ENCODE measurements at places on chromosomes 3 and 15.

DNA sequence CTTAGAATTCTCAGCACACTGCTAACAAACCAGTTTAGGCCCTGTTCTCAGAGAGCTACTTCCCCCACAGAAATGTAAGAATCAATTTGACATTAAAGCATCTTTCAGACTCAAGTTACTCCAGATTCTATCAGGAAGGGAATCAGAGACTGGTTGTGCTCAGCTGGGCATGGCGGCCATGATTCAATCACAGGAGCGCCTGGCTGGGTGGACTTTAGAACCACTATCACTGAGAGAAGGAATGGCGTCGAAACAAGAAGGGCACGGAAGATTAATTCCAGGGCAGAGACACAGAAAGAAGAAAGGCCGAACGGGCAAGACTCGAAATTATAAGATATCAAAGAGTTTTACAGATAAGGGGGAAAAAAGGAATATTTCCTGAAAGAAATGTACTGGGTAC is 6.2 kb downstream of the TNIK start:
- DNase-seq, result no peak

DNA sequence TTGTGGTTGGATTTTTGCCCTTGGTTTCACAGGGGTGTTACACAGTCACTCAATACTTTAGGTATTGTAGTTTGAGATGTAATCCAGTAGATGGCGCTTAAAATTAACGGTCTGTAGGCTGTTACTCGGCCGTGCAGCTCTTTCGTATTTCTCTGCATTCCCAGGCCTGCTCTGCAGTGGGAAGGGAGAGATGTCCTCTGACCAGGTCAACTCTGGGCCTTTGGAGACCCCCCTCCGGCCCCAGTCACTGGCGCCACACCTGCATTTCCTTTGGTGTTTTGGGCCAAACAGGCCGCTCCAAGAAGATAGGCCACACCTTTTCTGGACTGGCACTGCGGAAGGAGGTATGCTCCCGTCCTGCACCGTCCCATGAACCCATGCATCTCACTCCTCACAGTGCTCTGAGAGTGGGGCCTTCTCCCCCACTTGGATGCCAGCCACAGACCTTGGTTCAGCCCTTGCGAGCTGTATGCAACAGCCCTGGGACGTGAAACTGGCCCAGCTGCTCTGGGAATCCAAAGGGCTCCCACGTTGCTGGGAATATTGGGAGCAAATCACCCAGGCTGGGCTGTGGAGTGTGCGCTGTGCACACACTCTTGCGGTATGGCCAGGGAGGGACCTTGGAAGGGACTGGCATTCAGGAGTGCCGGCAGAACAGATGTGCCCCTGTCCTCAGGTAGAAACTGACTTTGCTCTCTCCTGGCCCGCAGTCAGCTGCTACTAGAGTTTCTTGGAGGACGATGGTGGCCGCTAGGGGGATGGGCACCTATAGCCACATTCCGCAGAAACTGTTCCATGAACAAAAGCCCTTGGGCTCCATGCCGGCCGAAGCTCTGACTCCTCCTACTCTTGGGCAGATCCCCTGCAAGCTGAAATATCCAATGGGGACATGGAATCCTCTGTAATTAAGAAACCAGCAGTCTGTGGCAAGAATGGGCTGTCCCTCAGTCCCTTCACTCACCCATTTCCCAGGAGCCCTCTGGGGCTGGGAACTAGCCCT is 410.5 kb upstream of the CADM2 start:
- no peak for DNase-seq

GRCh38 chr15:98893401-98893800 is 114.2 kb downstream of the PGPEP1L start:
- no peak for DNase-seq

- no peak for DNase-seq
Measured at GRCh38 chr15:77024273-77025082, 29.6 kb downstream of the PSTPIP1 start.

DNA sequence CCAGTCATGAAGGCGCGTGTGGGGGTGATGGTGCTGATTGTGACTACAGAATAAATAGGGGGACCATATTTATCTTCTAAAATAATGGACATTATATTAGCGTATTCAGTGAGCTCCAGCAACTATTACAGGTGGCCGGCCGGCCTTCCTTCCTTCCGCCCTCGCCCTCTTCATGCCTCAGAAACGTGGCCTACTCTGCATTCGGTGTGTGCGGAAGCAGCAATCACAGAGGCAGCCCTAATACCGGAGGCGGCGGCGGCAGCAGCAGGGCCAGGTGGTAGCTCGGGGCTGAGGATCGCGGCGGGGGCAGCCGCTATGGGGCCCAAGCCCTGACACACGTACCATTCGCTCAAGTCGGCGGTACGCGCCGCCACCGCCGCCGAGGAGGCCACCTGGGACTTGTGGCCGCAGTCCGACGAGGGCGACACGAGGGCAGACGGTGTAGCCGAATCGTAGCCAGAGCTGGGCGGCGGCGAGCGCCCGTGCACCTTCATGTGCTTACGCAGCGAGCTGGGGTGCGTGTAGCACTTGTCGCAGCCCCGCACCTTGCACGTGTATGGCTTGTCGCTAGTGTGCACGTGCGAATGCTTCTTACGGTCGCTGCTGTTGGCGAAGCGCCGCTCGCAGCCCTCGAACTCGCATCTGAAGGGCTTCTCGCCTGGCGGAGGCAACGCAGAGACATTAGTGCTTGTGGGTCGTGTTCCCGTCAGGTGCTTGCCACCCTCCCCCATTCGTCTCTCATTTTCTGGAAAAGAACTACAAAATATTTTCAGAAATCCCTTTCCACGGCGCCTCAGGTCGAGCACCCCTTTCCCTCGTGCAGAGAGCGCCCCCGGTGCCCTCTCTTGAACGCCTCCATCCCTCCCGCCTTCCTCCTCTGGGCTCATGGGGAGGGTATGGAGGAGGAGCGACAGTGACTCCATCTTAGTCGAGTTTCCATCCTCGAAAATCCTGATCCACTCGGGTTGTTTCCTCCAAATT is 15.5 kb downstream of the ZIC4 start:
- no peak for DNase-seq

- DNase-seq, result no peak
Measured at GRCh38 chr3:48394391-48394790, 22.4 kb downstream of the FBXW12 start.

DNA sequence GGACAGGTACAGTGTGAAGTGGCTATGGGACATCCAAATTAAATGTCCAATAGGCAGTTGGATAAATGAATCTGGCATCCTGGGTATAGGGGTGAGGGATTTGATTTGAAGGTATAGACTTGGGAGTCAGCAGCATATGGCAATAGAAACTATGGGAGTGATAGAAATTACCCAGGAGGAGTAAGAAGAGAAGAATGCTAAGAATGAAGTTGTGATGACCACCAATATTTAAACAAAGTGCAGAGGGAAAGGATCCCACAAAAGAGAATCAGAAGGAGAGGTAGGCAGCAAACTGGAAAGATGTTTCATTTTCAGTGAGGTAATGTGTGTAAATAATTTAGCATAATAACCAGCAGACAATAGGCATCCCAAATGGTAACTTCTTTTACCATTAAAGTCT is 13.8 kb upstream of the MSL2 start:
- no peak for DNase-seq

- no peak for DNase-seq
Measured at GRCh38 chr15:77454265-77454664, 33.6 kb downstream of the HMG20A start.

GRCh38 chr3:64518496-64518895 is 169.3 kb downstream of the ADAMTS9 start:
- no peak for DNase-seq

DNA sequence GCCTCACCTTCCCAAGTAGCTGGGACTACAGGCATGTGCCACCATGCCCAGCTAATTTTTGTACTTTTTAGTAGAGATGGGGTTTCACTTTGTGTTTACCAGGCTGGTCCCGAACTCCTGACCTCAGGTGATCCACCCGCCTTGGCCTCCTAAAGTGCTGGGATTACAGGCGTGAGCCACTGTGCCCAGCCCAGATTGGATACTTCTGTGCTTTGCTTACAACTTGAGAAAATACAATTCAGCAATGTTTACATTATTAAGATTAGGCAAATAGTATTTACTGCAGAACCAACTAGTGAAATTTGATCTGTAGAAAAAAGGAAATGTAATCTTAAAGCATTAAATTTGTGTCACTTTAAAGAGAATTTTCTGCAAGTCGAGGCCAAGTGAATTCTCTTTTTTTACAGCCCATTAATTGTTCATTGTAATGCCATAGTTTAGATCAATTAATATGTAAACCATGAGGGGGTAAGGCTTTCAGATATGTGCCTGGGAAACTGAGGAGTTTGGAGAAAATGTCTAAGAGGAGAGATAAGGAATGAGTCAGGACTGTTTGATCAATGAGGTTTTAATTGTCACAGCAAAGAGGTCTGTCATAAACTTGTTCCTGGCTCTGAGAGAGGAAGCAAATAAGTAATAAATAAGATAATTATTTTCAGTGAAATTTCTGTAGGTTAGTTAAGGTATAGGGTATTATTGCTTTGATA is 15.3 kb downstream of the PYDC2 start:
- DNase-seq, result no peak

- no peak for DNase-seq
Measured at GRCh38 chr3:138479438-138479863, 45.0 kb downstream of the ESYT3 start.

DNA sequence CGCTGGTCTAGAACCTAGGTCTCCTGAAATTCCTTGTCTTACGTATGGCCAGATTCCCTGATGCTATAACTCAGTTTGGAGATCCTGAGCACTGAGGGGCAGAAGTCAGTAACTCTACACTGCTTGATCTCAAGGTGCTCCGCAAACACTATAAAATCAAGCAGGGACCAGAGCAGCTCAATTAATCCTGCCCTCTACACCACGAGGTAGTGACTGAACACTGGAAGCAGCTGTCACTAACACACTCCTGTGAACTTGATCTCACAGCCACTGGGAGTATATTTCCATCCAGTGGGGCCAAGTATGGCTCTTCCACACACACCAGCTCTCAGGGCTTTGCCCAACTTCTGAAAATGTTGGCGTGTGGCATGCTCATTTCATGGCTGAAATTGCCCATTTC is 51.0 kb downstream of the EDEM1 start:
- DNase-seq, result no peak

All from cortex of kidney (tissue), 1 donor.